Stimulated activated CD4-positive, alpha-beta T cell treated with anti-CD3 and anti-CD28 coated beads, Interleukin-12 subunit alpha, Interleukin-12 subunit beta, amount 100 ng/mL, for 4 hours (primary cell): ENCODE measurements at places on chromosomes 1 and 21.

- no peak for DNase-seq
These were observed 38.9 kb downstream of the DMAP1 start for GRCh38 chr1:44251989-44252671.

DNA sequence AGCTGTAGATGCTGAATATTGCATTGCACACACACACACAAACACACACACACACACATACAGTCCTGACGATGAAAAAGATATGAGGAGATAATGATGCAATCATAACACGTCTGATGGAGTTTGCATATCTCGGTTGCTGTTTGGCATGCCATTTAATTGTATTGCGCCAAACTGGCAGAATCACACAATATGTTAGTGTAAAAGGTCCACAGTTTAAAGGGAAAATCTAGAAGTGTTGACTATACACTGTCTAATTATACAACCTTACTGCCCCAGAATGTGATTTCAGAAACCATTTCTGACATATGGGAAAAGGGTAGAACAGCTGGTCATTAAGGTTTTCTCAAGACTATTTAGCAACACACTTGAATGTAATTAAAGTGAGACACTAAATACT, 123.7 kb upstream of the PROX1 start:
- DNase-seq: no peak

GRCh38 chr1:119646521-119647227, 1.4 kb downstream of the ZNF697 start:
- DNase-seq: no peak

- DNase-seq: no peak
These were observed 21.5 kb downstream of the NFYC start for GRCh38 chr1:40712997-40713396.

DNA sequence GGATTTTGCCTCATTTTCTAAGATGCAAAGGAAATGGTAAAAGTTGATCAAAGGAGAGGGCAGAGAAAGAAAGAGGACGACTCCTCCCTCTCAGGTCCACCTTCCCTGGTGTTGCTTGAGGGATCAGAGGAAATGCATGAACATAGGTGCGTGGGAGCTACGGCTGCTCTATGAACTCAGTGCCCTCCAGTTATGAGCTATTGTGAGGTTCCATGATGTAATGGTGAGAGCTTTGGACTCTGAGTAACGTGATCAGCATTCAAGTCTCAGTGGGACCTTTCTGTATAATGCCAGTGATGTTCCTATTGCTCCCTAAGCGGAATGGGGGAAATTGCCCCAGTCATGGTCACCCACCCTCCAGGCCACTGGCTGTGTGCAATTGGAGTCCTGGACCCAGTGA, 25.9 kb upstream of the NBPF3 start:
- DNase-seq: no peak

- no peak for DNase-seq
These were observed 3.1 kb downstream of the TRAF5 start for GRCh38 chr1:211329764-211330201.

- DNase-seq: no peak
These were observed 10.0 kb upstream of the C1orf115 start for GRCh38 chr1:220680085-220680687.

DNA sequence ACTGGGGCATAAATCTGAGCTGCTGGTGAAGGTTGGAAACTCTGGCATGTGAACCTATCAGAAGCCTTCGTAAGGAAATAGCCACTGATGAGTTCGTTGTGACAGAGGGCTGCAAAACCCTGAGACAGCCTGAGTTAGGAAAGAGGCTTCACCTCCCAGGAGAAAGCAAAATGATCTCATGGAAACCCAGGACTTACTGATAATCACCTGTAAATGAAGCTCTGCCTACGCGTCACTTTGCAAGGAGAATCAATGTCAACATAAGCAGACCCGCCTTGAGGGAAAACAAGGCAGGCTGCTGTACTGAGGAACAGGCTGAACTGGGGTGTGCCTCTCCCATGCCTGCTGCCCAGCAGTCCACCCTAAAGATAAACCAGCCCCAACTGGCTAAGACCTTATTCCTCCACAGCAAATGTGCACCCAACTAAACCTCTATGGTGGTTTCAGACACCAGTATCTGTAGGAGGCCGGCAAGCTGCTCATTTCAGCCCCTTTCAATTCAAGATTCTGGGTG, 46.8 kb upstream of the SLC44A3 start:
- no peak for DNase-seq

- no peak for DNase-seq
These were observed 1.9 kb downstream of the CTSE start for GRCh38 chr1:206021626-206022365.

- DNase-seq: no peak
These were observed 24.2 kb downstream of the SNRNP40 start for GRCh38 chr1:31272369-31272768.

GRCh38 chr1:180528868-180529470, 26.6 kb upstream of the ACBD6 start:
- no peak for DNase-seq

DNA sequence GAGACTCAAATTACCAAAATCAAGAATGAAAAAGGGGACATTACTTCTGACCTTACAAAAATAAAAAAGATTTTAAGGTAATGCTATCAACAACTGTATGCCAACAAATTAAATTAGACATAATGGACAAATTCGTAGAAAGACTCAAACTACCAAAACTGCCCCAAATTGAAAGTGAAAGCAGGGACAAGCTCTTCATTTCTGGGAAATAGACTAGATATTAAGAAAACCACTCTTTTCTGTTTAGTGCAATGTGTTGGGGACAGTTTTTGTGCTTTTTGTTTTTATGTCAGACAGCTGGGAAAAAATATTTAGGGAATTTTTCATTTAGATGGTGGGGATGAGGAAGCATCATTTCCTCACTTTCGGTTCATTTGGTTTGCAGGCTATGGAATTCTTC, 4.9 kb upstream of the GBP1 start:
- no peak for DNase-seq

GRCh38 chr1:93566227-93566626, 115.4 kb downstream of the BCAR3 start:
- no peak for DNase-seq

DNA sequence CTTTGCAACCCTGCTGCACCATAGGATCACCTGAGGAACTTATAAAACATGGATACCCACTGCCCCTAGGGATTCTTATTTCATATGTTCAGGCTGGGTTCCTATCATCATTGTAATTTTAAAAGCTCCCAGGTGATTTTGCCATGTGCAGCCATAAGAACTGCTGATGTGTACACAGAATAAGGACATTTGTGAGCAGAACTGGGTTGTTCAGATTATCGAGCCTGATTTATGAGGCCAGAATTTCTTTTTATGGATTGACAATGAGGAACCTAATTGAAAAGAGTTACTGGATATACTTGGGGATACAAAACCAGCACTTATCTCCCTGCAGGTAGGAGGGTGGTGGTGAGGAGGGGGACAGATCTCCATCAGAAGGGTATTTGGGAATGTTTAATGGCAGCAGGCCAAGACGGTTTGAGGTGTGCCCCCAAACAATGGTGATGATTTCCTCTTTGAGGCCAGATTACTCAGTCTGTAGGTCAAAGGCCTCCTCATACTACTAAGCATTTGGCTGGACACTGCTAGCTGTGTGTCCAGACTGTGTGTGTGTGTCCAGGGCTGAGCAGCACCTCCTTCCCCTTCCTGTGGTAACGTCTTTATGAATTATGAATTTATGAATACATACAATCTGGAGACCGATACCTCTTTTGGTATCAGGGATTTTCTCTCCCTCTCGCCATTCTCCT, 18.9 kb downstream of the NOS1AP start:
- no peak for DNase-seq

- no peak for DNase-seq
These were observed 52.9 kb downstream of the OSBPL9 start for GRCh38 chr1:51669816-51670215.

DNA sequence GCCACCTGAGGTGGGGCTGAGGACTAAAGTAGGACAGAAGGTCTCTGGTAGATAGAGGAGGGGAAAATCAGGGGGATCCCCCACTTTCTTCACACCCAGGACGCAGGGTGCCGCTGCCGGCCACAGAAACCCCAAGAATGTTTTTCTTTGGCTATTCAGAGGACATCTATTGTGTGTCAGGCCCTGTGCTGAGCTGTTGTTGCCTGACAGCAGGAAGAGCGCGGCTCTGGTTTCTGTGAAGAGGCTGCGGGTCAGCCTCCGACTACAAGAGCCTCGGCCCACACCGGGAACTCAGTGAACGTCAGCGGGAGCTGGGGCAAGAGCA, 407 bp upstream of the PIGV start:
- DNase-seq: no peak

DNA sequence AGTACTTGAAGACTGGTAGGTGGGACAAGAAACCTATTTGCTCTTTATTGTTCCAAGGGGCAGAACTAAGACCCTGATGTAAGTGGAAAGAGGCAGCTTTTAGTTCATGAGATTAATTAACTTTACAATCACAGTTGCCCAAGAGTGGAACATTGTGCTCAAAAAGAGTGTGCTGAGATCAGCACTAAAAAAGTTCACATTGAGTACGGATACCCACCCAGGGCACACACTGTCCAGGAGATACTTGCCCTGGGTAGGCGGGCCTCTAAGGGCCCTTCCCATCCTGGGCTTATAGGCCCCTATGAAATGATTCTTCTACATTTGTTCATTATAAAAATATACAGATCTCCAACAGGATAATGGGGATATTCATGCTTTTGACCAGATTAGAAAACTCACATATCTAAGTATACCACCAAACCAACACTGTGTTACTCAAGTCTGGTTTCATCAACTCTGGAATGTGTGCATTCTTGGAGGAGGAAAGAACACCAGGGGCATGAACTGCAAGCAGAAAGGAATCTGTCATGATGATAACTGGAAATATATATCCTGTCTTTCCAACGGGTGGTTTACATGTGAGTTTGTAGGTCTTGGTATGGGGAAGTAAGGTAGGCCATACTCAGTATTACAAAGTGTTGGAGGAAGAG, 626.2 kb downstream of the SMYD3 start:
- DNase-seq: no peak

- DNase-seq: no peak
These were observed 40.4 kb downstream of the COL18A1 start for GRCh38 chr21:45445369-45445768.

- DNase-seq: no peak
These were observed 23.7 kb upstream of the PLPPR4 start for GRCh38 chr1:99240621-99241020.

DNA sequence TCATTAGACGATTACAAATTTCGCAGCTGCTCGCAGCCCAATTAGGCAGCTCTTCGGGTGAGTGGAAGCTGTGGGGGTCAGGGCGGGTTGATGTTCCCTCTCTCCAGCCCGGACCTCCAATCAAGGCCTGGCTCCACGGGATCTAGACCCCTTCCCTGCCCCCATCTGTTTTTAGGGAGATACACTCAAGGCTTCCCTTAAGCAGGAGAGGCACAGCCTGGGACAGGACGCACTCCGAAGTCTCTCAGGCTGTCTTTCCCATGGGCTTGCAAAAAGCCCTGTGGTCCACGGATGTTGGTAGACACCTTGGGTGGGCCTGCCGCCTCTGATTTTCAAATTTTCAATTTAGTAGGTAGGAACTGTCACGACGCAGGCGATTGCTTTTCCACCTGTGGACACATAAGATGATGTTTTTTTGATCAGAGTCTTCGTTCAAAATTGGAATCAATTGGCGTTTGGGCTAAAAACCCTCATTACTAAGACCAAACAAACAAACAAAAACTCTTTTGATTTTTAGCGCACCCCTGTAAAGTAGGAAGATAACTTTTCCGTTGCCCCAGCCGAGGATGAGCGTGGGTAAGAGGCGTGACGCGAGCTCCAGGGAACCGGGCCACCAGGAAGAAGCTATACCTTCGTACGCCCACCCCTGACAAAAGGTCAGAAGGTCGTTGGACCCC, 2.5 kb upstream of the LHX8 start:
- no peak for DNase-seq

DNA sequence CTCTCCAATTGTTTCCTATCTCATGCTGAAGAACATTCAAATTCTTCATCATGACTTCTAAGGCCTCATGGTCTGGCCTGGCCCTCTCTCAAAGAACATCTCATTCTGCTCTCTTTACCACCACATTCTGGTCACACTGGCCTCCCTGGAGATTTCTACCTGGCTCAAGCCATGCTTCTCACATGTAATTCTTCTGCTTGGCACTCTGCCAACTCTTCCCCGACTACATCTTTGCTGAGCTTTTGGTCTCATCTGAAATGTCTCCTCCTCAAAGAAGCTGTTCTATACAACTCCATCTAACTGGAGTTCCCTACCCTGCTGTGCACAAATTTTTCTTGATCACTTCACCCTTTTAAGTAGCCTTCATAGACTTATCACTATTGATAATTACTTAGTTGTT, 1.4 kb upstream of the TBX19 start:
- DNase-seq: no peak

DNA sequence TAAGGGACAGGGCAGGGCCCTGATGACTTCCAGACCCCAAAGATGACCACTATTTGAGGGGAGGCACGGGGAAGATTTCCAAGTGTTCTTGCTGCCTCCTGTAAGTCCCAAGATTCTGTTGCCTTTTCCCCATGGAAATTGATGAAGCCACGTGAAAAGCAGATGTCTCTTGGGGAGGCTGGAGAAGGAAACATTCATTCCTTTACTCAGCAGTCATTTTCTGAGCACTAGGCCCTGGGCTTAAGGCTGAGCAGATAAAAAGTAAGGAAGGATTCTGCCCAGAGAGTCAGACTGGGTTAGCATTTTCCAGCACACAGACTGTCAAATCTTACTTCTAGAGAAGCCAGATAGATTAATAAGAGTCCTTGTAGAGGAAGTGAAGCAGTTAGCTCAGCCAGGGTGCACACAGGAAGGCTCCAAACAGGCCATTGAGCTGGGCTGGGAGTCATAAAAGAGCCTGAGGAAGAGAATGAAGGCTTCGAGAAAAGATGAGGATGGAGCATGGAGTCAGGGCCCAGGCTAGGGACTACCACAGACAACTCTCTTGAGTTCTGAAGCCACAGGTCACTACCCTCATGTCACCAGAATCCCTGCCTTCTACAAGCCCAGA, 10.1 kb downstream of the EXTL1 start:
- DNase-seq: no peak

GRCh38 chr1:52662645-52663313, 29.8 kb downstream of the SHISAL2A start:
- DNase-seq: no peak

- no peak for DNase-seq
These were observed 25.7 kb downstream of the TRIM67 start for GRCh38 chr1:231187571-231187970.

DNA sequence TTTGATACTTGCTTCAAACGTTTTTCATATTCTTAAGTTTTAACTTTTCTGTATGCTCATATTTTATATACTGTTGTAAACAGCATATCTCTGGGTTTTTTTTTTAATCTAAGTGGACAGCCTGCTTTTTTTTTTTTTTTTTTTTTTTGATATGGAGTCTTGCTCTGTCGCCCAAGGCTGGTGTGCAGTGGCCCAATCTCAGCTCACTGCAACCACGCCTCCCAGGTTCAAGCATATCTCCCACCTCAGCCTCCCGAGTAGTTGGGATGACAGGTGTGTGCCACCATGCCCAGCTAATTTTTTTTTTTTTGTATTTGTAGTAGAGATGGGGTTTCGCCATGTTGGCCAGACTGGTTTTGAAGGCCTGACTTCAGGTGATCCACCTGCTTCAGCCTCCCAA, 1.2 kb downstream of the TBCE start:
- DNase-seq: no peak

- DNase-seq: peak; percentile 25
These were observed 720 bp downstream of the SUSD4 start for GRCh38 chr1:223363057-223363855.
